COLO829 (cell line): ENCODE measurements at places on chromosomes 6 and 20.

DNA sequence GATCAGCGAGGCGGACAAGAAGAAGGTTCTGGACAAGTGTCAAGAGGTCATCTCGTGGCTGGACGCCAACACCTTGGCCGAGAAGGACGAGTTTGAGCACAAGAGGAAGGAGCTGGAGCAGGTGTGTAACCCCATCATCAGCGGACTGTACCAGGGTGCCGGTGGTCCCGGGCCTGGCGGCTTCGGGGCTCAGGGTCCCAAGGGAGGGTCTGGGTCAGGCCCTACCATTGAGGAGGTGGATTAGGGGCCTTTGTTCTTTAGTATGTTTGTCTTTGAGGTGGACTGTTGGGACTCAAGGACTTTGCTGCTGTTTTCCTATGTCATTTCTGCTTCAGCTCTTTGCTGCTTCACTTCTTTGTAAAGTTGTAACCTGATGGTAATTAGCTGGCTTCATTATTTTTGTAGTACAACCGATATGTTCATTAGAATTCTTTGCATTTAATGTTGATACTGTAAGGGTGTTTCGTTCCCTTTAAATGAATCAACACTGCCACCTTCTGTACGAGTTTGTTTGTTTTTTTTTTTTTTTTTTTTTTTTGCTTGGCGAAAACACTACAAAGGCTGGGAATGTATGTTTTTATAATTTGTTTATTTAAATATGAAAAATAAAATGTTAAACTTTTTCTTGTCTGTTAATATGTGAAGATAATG lies 2.2 kb downstream of the HSPA1B start:
- DNase-seq, result no peak

DNA sequence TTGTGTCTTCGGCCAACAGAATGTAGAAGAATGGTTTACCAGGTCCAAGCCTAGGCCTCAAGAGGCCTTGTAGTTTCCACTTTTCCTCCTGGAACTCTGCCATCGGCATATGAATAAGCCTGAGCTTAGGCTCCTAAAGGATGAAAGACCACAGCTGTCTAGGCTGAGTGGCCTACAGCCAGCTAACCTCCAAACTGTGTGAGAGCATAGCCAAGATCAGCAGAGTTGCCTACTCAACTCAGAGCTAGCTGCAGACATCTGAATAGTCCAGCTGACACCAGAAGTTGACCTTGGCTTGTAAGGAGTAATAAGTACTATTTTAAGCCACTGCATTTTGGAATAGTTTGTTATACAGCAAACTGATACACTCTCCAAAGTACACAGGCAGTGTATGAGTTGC lies 52.6 kb upstream of the SMIM29 start:
- no peak for DNase-seq

DNA sequence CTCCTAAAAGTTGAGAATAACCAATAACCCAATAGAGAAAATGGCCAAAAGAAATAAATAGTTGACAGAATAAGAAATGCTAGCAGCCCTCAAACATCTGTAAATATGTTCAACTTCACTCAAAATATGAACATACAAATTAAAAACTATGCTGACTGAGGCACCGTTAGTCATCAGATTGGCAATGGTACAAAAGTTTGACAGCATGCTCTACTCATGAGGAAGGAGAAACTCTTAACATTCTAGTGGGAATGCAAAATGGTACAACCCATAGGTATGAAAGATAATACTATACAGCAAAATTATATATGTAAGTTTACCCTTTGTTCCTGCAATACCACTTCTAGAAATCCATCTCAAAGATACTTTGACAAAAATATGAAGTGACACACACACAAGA lies 1.6 kb upstream of the ZSCAN12 start:
- no peak for DNase-seq

DNA sequence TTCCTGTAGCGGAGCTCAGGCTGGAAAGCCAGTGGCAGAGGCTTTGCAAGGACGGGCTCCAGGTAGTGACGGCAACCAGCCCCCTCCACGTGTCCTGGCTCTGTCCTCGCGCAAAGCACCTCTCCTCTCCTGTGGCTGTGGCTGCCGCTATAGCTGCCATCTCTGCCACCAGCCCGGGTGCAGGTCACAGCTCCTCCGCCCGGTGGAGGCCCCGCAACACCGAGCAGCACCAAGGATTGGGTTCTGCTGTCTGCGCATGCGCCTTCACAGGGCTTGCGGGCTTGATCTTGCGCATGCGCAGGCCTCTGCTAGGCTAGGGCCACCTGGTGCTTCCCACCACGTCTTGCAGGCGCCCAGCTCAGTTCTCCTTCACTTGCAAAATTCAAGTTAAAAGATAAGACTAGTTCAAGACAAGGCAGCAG lies 625.4 kb downstream of the QKI start:
- no peak for DNase-seq

- DNase-seq, result no peak
These were observed 54.4 kb downstream of the TGM2 start for GRCh38 chr20:38110525-38111178.

DNA sequence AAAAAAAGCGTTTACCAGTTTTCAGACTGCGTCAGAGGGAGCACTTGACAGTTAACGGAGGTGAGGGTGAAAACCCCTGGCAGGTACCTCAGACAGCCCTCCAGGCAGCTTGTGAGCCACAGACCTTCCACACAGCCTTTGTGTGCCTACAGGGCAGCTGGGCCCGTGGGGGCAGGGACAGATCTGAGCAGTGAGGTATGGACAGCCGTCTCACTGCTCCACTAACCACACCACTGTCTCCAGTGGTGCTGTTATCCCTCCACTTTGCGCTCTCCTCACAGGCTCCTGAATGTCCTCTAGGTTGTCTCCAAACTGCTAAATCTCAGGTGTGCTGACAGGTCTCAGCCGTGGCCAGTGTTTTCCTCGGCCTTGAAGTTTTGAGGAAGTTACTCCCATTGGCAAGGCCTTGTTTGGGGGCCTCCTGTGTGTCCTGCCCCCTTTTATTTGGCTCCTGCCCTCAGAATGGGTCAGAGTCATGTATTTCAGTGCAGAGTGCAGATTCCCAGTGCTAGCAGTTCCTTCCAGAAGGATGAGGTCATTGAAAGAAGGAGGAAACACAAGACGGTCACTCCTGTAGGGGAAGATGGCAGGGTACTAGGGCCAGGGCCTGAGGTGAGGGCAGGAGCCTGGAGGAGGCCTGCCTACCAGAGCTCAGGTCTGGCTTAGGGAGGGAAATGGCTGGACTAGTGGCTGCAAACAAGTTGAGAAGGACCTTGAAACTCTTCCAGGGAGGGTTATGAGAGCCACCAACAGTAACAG lies 11.8 kb downstream of the GFRA4 start:
- DNase-seq, result no peak

GRCh38 chr6:25178336-25179035 lies 100.7 kb upstream of the CARMIL1 start:
- no peak for DNase-seq

DNA sequence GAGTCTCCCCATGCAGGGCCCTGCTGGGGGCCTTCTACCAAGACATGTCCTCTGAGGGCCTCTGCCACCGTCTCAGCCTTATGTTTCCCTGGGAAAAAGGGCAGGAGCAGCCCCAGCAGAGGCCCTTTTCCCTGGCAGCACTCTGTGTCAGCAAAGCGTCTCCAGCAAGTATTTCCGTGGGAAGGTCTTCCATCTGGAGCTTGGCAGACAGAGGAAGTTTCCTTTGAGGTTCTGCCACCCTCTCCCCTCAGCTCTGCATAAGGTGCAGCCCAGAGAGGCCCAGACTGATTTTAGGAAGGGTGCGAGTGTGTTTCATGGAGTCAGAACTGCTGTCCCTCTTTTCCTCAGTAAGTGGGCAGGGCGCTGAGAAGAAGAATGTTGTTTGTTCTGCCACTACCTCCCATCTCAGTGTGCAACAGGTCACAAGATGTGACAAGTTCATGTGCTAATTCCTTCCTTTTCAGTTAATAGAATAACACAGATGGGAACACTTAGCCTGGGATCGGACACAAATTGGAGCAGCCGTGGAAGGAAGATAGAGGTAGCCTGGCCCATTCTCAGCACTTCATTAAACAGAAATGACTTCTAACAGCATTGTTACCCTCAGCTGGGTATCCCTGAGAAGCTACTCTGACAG lies 784.4 kb downstream of the MAFB start:
- no peak for DNase-seq

GRCh38 chr6:17334265-17334664 lies 53.1 kb downstream of the RBM24 start:
- no peak for DNase-seq

DNA sequence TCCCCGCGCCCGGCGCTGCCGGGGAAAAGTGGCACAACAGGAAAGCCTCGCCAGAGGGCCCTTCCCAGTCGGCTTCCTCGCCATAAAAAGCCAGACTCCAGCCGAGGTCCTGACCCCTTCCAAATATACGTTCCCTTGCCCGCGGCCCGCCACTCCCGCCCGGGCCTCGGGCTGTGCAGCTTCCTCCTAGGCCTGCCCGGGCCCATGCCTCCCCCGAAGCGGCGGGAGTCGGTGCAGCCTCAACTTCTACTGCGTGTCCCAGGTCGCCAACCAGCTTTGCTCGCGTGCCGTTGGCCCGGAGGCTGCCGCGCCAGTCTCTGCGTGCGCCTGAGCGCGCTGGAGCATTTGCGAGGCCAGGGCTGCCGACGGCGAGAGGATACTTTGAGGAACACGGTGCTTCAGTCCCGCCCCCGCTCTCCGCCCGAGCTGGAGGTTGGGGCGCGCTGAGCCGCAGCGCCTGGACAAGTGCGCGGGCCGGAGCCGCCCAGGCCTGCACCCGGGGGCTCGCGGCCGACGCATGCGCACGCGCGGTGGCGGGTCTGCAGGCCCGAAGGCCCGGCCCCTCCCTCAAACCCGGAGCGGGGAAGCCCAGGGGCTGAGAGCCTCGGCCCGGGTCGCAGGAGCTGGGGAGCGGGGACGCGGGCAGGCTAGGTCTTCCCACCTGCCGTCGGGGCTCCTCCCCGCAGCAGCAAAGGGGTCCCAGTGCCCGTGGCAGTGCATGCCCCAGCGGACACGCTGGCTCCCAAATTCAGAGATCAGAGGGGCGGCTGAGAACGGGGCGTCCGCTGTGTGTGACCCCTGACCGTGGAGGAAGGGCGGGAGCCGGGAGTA lies 10.2 kb downstream of the FOXC1 start:
- no peak for DNase-seq

DNA sequence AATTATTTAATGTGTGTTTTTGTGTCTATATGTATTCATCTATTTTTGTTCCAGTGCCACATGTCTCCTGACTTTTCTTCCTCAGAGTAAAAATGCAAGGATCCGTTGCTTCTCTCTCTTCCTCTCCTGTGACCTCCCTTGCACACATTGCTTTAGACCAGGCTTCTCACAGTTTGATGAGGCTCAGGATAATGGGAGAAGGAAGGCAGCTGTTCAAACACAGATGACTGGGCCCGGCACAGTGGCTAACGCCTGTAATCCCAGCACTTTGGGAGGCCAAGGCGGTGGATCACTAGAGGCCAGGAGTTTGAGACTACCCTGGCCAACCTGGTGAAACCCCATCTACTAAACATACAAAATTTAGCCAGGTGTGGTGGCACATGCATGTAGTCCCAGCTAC lies 241.9 kb downstream of the SAMD5 start:
- DNase-seq, result no peak

- peak; percentile 68 for DNase-seq
These were observed 6.4 kb downstream of the CFB start for GRCh38 chr6:31952140-31952805.

DNA sequence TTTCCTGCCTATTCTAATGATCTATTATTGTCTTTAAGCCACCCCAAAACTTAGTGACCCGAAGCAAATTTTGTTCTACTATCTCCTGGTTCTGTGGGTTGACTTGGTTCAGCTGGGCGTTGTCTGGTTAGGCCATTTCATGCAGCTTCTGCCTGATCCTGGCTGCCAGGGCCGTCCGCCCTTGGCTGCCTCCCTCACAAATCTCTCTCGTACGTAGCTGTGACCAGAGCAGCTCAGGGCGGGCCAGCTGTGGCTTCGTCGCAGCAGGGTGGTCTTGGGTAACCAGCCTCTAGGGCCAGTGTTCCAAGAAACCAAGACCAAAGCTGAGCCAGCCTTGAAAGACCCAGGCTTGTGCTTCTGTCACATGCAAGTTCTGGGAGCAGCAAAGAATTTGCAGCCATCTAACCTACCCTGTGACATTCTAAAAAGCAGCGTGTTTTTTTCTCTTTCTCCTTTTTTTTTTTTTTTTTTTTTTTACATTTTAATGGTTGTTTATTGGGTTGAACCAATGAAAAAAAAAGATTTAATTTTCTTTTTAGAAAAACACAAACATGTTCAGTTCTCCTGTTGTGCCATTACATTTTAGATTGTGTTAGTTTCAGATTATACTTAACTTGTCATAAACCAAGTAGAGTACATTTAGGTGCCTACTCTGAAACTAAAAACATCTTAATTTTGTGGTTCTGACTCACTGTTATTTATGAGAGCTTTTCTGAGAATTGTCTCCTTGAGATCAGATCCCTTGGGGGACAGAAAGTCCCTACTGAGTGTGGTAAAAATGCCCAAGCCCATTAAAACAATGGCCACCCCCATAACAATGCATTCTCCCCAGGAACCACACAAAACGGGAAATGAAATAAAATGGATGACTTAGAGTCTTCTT lies 83.9 kb downstream of the ZDHHC14 start:
- DNase-seq, result no peak

DNA sequence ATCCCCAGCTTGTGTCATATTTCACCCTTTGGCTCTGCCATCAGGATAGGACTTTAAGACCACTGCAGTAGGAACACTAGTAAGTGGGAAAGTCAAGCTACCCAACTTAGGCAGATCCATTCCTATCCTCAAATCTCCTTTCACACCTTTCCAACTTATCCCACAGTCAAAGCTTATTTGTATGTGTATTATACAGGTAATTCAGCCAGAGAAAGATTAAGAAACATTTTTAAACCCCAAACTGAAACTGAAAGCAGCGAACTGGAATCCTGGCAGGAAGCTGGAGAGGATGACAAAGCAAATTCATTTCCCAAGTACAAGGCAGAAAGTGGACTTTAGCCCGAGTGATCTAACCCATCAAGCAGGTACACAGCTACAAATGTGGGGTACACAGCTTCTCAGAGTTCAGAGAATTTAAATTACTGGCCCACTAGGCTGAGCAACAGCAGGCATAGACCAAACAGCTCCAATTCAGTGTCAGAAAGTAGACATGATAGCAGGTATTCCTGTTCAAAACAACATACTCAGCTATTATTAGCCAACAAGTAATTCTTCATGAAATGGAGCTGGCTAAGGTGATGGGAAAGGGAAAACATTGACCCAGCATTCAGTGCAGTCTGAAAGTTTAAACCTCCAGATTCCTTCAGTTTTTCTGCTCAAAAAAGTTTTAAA lies 39.1 kb downstream of the ILRUN start:
- DNase-seq, result peak; percentile 77

DNA sequence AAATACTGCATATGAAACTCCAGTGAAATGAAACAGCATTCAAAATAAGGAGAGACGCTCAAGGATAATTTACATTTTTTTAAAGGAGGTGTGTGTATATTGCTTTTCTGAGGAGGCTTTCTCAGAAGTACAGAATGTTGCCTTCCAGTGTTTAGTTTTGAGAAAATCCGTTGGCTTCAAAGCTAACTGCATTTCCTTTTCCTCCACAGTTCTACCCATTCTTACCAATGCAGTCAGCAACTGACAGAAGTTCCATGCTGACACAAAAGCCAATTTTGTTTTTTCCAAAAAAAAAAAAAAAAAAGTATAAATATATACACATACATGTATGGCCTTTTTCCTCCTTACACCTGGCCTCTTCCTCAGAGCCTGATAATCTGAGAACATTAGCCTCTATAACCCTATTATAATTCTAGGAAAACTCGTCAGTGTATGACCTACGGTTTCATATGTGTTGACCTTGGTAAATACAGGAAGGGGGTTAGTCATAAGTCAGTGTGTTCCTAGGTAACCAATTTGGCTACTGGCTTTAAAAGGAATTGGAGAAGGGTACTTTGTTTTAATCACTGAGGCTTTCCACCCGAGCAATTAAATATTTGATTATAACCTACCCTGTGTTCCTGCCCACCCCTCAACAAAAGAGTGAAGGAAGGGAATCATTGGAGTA lies 24.2 kb downstream of the MGME1 start:
- no peak for DNase-seq
